ENCODE measurements at places on chromosomes 5 and 9.

DNA sequence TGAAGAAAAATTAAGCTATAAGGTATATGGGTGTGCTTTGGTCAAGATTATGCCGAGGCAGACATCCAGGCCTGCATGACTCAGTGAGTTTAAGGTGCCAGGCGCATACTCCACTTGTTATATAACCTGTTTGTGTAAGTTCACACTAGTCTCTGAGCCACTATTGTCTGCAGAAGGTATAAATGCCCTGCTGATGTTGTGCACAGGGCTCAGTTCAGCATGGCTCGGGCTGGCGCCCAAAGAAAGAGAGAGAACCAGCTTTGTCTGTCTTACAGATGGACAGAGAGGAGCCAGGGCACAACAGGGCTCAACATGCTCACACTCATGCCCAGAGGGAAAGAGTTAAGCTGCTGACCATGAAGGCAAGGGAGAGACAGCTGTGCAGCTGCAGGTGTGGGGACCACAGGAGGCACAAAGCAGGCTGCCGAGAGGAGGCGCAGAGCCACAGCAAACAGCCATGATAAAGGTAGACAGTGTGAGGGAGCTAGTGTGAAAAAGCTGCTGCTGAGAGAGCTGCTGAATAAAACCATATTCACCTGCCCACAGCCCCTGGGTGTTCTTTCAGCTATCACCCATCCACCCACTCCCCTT lies 1587.6 kb upstream of the C9orf72 start:
- DNase-seq: no peak

DNA sequence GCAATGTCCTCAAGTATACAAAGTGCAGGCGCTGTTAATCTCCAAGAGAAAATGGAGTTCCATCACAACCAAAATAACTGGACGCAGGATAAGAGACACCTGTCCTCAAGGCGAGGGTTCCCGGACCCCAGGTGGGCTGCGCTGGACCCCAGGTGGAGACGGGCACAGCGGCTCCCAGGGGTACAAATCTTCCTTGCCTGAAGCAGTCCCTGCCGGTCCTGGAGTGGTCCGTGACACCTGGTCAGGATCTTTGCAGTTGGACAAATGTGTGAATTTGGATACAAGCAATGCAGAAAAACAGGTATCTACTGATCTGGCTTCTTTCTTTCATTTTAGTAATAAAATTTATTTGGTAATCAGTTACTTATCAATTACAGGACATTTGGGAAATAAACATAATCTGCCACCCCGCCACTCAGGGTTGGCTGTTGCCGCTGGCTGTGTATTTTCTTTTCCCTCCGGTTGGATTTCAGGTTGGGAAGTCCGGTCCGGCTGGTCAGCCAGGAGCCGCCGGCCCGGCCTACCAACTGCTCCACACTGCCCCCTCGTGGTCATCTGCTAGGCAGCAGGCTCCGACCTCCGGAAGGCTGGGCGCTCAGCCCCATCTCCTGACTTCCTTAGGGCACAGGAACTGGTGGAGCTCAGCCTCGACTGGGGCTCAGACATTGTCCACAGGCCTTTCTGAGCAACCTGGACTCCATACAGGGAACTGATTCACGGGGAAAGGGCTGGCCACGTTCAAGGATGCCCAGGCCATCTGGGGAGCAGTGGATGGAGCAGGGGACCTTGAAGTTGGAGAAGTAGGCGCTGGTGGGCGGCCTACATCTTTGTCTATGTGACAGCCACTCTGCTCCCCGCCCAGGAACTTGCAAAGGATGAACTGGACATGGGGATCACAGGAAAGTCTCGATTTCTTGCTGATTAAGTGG lies 43.4 kb downstream of the NXNL2 start:
- DNase-seq: peak; percentile 53

DNA sequence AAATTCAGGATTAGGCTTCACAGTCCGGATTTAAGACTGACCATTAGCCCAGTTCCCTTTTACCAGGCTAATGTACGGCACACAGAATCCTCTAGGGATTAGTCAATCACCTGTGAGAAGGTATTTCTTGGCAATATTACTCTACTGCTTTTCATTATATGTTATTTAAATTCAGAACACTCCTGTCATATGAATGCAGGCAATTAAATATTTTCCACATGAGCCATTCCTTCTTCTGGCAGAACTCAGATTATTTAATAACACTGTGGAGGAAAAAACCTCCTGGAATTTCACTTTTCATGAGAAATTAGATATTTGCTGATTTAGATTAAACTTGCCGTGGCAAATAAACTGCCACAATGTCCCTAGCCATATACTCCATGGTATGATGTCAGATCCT lies 1357.5 kb upstream of the C9orf72 start:
- DNase-seq: no peak

- no peak for DNase-seq
Observed at GRCh38 chr5:73375191-73375545, 73.4 kb downstream of the FOXD1 start.

GRCh38 chr9:113531919-113532808 lies 68.6 kb downstream of the RGS3 start:
- no peak for DNase-seq

DNA sequence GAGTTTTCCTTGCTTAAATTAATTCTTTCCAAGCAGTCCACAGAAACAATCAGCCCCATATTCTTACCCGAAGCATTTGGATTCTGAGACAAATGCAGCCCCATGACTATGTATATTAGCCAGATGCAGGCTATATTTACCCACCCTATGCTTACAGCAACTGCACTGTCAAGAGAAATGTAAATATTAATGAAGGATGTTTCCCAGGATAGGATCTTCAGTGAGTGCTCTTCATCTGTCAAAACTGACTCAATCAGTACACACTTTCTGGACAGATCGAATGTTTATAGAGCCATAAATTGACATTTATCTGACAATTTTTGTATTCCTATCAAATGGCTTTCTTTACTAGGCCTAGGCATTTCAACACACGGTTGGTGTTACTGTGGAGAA lies 725.3 kb upstream of the SEMA6A start:
- no peak for DNase-seq

- no peak for DNase-seq
Observed at GRCh38 chr5:137096149-137097103, 402.7 kb downstream of the SPOCK1 start.

- DNase-seq: peak; percentile 39
Observed at GRCh38 chr5:32538031-32538547, 47.3 kb upstream of the SUB1 start.

DNA sequence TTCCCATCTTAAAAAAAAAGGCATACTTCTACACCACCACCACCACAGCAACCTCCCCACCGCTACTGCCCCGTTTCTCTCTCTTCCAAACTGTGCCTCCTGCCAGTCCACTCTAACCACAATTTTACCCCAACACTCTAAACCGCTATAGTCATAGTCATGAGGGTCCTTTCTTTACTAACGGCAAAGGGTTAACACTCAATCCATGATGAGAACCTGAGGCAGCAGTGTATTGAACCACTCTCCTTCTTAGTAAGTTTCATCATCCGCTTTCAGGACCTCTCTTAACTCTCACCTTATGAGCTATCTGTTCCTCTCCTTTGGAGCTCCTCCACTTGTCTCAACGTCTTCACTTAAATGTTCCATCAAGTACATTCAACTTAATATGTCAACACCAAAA lies 34.0 kb downstream of the IDNK start:
- no peak for DNase-seq

GRCh38 chr5:176734756-176735342 lies 75.5 kb upstream of the UNC5A start:
- no peak for DNase-seq

GRCh38 chr5:115309751-115310370 lies 13.4 kb upstream of the CCDC112 start:
- DNase-seq: no peak

GRCh38 chr5:127429928-127430327 lies 87.5 kb upstream of the PRRC1 start:
- no peak for DNase-seq

DNA sequence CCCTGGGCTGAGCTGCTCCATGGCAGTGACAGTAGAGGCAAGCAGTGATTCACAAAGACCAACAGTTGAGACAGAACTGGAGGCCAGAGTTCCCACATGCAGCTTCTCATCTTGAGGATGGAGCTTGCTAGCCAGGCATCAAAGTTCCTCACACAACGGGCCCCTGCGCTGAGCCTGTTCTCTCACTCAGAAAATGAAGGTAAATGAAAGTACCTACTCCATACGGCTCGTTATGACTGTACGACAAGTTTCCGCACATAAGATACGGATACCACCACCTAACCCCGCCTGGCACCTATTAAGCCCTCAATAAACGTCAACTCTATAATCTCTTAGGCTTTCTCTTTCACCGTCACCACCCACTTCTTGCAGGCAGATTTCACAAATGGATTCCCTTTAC lies 12.9 kb downstream of the NOL6 start:
- DNase-seq: no peak

DNA sequence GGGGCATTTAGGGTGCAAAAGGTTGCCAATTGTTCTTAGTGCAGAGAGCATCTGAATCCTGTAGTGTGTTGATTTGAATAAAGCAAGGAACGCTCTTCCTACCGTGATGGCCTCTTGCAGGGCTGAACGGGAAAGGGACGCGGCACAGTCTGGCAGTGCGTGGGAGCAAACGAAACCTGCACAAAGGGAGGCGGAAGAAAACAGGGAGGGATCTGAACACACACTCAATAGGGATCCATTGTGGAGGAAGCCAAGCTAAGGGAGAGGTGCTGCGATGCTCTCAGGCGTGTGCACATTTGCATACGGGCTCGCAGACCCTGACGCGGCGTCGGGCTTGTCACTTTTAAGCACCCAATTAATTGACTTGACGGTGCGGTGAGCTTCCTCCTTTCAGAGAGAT lies 414.0 kb upstream of the IRX1 start:
- no peak for DNase-seq

- no peak for DNase-seq
Observed at GRCh38 chr9:7103367-7103766, 345.6 kb downstream of the KDM4C start.

- no peak for DNase-seq
Observed at GRCh38 chr5:2441495-2442180, 309.8 kb downstream of the IRX2 start.

DNA sequence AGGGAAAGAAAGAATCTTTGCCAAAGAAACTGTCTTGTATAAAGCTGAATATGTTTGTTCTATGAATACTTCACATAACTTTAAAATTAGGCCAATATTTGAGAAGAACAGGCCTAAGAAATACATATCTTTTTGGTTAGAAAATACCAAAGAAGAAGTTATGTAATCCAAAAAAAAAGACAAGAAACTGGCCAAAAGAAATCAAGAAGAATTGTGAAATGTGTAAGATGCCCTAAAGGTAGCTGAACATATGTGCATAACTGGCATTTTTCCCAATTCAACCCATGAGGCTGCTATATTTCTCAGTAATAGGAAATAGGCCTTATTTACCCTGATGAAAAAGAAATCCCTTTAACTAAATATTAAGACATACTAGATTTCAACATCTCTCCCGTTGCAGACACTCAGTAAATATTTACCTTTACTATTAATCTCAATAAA lies 290.0 kb downstream of the CETN3 start:
- DNase-seq: no peak

- DNase-seq: no peak
Observed at GRCh38 chr9:130846487-130847305, 11.6 kb downstream of the ABL1 start.

DNA sequence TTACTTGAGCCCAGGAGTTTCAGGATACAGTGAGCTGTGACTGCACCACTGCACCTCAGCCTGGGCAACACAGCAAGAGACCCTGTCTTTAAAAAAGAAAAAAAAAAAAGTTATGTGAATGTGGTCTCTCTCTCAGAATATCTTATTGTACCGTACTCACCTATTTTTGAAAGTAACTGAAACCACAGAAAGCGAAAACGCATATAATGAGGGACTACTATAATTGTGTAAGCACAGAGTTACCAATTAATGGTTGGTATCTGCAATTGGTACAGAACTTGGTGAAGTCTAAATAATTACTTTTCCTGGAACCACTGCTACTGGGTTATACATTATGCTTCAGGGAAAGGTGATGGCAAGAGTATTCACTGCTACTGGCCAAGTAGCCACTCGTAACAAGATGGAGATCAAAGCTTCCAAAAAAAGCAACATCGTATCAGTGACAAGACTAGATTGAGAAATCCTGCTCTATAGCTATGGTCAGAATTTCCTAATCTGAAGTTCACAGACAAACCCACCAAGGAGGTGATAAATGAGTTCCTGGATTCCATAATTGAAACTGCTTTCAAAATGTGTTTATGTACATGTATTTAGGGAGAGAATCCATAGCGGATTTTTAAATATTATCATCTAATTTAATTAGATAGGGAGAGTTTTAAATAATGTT lies 82.7 kb downstream of the NR6A1 start:
- DNase-seq: no peak

DNA sequence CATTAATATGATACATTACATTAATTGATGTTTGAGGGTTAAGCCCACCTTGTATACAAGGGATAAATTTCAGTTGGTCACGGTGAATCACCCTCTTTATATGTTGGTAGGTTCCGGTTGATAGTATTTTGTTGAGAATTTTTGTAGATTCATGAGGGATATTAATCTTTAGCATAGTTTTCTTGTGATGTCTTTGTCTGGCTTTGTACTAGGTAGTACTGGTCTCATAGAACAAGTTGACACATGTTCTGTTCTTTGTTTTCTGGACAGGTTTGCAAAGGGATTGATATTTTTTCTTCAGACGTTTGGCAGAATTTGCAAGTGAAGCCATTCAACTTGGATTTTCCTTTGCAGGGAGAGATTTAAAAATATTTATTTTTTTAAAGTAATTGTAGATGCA lies 49.1 kb upstream of the CLK4 start:
- no peak for DNase-seq

DNA sequence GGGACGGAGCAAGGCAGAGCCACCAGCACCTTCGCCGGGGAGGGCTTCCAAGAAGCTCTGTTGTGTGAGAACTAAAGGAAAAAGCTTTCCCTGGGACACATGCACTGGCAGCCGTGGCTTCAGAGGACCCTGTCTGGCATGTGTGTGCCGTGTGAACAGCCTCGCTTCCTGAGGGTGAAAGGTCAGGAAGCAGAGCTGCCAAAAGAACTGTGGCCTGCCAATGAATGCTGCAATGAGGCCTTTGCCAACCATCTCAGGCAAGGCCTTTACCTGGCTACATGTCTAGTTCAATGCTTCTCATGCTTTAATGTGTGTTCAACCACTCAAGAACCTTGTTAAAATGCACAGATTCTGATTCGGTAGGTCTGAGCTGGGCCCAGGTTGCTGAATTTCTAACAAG lies 53.5 kb downstream of the NIPSNAP3B start:
- no peak for DNase-seq

DNA sequence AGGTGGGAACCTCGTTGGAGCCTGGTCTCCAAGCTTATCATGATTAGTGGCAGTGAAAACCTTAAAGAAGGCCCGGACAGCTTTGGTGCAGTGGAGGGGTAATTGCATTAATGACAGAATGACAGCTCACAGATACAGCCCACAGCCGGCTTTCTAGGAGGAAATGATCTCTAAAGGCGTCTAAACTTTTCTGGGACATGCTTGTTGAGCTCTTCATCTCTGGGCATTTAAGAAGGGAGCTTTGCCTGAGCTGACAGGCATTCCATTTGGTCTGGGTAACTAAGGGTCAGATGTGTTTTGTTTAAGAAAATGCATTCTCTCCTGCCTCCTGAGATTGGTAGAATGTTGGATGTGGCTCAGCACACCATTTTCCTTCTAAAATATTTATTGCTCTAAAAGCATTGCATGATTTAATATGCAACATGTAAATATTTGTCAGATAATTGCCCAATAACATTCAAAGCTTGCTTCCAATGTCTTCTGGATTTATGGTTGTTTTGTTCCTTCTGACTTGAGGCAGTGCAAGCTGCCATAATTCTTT lies 4.0 kb downstream of the ANKRD33B start:
- DNase-seq: no peak

- no peak for DNase-seq
Observed at GRCh38 chr9:4386819-4387218, 87.0 kb upstream of the GLIS3 start.

- no peak for DNase-seq
Observed at GRCh38 chr5:66285343-66285922, 141.3 kb downstream of the SREK1 start.

All from activated T-helper 9 cell treated with anti-CD3 and anti-CD28 coated beads, Interleukin-2, amount 50 U/mL, for 16 hours (primary cell).